ENCODE measurements at places on chromosomes 2 and 18.

- no peak for DNase-seq
These were observed 184.9 kb downstream of the UBE2E3 start for GRCh38 chr2:181165199-181165868.

GRCh38 chr2:177256695-177257094, 7.8 kb downstream of the NFE2L2 start:
- DNase-seq: no peak

DNA sequence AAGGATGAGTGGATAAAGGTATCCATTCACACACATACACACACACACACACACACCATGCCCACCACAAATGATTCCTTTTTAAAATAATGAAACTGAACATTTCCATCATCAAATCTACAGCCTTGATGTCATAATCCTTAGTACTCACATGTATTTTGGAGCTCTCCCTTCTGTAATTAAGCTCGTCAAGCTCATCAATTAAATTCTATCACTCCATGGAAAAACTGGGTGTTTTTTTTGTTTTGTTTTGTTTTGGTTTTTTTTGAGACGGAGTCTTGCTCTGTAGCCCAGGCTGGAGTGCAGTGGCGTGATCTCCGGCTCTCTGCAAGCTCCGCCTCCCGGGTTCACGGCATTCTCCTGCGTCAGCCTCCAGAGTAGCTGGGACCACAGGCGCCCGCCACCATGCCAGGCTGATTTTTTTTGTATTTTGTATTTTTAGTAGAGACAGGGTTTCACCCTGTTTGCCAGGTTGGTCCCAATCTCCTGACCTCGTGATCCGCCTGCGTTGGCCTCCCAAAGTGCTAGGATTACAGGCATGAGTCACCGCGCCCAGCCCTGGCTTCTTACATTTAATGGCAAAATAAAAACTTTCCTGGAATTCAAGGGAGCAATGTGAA, 78.6 kb upstream of the RGPD4 start:
- DNase-seq: no peak

DNA sequence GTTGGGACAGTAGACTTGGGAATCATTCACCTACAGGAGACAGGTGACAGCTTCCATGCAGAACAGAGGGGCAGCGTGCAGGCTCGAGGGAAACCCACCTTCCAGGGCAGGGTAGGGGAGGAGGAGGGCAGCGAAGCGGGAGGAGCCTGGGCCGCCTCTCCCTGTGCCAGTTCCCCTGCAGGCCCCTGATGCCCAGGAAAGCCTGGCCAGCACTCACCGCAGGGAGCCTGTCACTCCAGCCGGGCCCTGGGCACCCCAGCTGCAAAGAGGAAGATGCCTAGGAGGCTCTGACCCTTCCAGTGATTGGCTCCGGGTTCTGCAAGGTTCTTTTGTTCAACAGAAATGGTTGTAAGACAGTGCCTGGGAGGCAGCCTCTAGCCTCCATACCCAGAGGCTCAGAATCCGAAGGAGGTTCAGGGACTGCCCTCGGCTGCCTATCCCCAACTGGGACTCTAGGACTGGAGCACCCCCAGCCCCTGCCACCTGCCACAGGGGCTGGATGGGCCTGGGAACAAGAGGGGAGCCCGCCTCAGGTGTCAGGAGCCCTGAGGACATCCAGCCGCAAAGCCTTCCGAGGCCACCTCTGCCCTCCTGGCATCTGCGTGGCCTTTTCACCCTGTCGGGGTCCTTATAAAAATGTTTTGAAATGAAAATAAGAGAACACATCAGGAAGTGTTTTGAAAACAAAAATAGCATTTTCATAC, 103.2 kb downstream of the PTGR3 start:
- no peak for DNase-seq

- DNase-seq: no peak
These were observed 200.0 kb downstream of the ZNF407 start for GRCh38 chr18:74797577-74798151.

DNA sequence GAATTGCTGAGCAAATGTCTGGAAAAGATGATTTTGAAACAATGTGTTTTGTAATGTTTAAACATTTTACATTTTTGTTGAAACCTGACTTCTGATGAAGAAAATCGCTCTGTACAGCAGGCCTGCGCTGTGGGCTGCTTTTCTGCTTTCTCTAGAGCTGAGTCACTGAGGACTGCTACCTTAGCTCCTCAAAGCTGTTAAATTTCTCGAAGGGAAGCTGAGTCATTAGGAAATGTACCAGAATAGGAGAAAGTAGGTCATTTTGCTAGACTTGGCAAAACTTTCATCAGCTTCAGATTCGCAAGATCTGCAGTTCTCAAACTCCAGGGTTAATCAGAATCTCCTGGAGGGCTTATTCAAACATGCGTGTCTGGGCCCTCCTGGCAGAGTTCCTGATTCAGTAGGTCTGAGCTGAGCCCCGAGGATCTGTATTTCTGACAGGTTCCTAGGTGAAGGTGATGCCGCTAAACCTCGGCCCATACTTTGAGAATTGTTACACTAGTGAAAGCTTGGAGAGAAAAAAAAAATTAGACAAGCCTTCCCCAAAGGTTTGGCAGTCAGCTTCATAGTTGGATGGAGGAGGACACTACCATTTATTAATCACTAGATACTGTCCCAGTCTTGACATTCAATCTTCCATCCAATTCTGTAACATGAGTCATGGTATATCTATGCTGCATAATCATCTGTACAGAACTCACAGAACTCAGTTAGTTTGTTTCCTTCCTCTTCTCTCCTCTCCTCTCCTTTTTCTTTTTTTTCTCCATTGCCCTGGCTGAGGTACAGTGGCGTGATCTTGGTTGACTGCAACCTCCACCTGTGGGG, 297.6 kb downstream of the PARD3B start:
- DNase-seq: no peak

- no peak for DNase-seq
These were observed 26.1 kb upstream of the REG3G start for GRCh38 chr2:78999406-78999805.

DNA sequence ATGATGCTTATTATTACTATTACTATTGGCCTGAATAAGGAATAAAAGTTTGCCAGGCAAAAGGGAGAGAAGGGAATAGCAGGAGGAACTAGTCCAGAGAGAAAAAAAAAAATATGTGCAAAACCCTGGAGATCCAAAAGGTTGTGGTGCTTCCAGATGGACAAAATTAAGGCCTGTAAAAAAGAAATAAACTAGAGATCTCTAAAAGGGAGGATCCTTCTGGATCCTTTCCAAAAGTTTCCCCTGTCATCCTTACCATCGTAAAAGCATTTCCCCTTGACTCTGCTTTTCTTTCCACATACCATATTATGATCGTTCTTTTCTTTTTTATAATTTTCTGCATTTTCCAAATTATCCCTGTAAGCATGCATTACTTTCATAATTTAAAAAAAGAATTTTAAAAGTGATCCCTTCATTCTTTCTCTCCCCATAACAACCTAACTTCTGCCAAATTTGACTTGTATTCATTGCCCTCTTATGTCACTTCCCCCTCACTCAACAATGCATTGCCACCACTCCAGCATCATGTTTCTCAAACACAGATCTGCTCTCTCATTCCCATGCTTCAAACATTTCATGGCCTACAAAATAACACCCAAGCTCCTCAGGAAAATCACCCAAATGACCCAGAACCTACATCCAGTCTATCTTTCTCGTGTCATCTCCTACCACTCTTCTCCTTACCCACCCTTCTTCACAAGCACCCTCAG, 40.3 kb downstream of the RBMS1 start:
- DNase-seq: no peak

DNA sequence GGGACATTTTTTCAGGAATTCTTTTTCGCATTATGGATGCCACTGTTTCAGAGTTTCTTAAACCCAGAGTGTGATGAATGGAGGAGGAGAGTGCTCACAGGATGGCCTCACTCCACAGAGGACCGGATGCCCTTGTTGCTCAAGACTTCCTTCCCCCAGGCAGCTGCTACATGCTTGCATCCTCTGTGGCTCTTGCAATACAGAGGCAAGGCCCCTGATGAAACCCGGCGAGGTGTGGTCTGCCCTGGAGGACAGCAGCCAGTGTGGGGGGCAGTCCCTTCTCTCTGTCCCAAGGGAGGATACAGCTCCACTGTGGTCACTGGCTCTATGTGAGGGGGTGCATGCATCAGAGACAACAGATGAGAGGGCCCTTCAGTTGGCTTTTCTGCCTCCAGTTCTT, 109.6 kb downstream of the SH3RF3 start:
- no peak for DNase-seq

DNA sequence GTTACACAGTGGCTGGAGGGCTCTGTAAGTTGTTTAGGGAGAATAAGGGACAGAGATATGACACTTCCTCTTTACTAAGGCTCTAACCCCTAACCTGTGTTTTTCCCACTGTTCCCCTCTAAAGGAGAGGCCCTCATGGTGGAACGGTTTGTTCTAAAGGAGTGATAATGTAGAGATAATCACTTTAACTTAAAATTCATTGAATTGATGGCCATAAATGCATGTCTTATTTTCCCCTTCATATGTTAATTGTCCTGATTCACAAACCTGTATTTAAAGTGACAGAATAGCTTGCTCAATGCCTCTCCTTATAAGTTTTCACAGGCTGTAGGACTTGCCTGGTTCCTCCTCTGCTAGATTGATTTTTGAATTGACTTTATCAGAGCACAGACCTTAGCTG, at the start of gene SERPINB12:
TSS of gene SERPINB12 (plus strand) at position 301 of the 400 bp plus-strand sequence. CDS start 13,791 bp downstream, outside the sequence.
- DNase-seq: no peak

- DNase-seq: no peak
These were observed 170.0 kb downstream of the CYRIA start for GRCh38 chr2:16495509-16496208.

GRCh38 chr18:45974088-45974536, 7.0 kb upstream of the EPG5 start:
- DNase-seq: peak; percentile 56

- no peak for DNase-seq
These were observed 93.4 kb upstream of the SIX2 start for GRCh38 chr2:45102579-45103117.

GRCh38 chr2:9473308-9473984, 905 bp upstream of the IAH1 start:
- no peak for DNase-seq

DNA sequence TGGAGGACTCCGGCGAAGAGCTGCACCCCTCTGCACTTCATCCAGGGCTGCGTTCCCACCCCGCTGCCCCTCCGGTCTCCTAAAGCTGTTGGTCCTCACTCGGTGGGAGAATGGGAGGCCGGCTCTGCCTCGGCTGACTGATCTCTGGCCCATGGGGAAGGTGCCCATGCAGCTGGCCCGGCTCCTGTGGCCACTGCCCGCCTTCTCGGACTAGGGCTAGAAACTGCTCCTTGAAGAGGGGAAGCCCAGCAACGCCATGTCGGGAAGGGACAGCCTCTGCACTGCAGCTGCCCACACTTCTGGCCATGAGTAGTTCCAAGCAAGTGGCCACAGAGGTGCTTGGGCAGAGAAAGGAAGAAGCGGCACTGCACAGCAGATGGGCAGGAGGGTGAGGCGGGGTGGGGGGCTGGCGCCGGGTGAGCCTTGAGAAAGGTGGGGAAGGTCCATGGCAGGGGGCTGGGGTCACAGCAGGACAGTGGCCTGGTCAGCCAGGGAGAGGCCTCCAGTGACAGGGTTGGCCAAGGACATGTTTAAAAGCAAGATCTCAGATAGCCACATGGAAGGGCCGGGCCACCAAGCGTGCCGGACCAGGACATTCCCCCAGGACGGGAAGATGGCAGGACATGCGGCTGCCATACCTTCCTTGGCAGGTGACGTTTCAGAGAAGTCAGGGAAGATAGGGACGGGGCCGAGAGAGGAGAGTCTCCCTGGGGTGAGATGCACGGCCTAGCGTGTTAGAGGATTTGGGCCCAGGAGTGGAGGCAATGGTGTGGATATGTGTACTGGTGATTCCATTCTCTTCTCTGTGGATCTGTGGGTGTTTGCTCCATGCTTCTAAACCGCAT, 158.8 kb upstream of the HDAC4 start:
- no peak for DNase-seq

- no peak for DNase-seq
These were observed 487.6 kb downstream of the PIK3C3 start for GRCh38 chr18:42442656-42443055.

DNA sequence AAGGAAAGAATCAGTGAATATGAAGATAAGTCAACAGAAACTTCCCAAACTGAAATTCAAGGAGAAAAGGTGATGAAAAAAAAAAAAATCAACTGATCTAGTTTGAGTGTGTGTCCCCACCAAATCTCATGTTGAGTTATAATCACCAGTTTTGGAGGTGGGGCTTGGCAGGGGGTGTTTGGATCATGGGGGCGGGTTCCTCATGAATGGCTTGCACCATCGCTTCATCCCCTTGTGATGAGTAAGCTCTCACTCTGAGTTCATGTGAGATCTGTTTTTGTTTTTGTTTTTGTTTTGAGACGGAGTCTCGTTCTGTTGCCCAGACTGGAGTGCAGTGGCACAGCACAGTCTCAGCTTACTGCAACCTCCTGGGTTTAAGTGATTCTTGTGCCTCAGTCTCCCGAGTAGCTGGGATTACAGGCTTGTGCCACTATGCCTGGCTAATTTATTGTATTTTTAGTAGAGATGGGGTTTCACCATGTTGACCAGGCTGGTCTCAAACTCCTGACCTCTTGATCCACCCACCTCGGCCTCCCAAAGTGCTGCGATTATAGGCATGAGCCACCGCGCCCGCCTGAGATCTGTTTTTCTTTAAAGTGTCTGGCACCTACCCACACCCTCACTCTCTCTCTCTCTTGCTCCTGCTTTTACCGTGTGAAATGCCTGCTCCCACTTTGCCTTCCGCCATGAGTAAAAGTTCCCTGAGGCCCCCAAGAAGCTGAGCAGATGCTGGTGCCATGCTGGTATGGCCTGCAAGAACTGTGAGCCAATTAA, 4.0 kb upstream of the SLC66A2 start:
- DNase-seq: no peak

DNA sequence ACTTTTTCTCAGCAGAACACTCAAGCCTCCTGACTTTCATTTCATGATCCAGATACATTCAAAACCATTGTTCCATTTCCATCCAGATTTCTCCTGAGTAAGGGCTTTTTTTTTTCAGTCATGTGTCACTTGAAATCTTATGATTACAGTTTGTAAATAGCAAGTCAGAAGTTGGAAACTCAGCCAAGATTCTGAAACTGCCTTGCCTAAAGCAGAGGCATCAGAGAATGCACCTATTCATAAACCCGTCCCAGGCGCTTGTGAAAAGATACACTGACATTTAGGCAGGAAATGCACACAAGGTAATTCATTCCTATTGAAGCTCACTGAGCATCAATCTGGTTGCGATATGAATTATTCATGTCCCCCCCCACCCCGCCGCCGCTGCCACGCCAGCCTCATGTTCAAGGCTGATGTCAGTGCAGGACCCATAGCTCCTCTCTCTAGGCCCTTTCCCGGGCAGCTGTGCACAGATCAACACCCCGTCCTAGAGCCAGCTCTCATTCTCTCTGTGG, 30.4 kb upstream of the MGAT4A start:
- DNase-seq: no peak

DNA sequence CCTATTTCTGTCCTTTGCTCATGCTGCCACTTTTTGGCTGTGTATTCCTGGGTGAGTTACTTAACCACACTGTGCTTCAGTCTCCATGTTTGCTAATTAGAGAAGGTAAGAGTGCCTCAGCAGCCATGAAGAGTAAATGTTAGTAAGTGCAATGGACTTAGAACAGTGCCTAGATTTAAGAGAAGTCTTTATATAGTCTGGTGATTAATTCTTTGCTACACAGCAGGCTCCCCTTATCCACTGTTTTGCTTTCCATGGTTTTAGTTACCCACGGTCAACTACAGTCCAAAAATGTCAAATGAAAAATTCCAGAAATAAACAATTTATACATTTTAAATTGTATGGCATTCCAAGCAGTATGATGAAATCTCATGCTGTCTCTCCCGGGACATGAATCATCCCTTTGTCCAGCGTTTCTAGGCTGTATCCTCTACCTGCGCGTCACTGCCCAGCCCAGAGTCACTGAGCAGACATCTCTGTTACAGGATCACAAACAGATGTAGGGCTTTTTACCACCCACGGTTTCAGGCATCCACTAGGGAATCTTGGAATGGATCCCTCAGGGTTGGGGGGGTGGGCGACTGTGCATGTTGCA, 91.0 kb downstream of the CTIF start:
- DNase-seq: no peak
